ENCODE measurements at places on chromosomes 16 and 17. TPM values are rescaled to one million over a fixed set of nuclear protein-coding genes. Genes with fewer than 3 reads are reported as not detected.

- H3K27ac ChIP-seq, result no peak overlapping the region
- DNase-seq, result no peak
- H3K4me3 ChIP-seq, result no peak overlapping the region
- no peaks in the 10 kb centered on the region for H3K36me3 ChIP-seq
- H3K4me1 ChIP-seq, result no peaks in the 10 kb centered on the region
Observed at GRCh38 chr17:47836601-47837000, 4.5 kb downstream of the SCRN2 start.

VAT1L gene
- 0.16 TPM for polyA plus RNA-seq

MVD gene
- polyA plus RNA-seq, result 115 TPM

GRCh38 chr17:28071179-28071578 is 28.7 kb downstream of the NLK start:
- no peaks in the 10 kb centered on the region for H3K27me3 ChIP-seq
- no peak for DNase-seq

GAS2L2 gene
- 1.6 TPM for polyA plus RNA-seq

All from lung (tissue), 17 donors.